ENCODE measurements at places on chromosomes 4 and X.

DNA sequence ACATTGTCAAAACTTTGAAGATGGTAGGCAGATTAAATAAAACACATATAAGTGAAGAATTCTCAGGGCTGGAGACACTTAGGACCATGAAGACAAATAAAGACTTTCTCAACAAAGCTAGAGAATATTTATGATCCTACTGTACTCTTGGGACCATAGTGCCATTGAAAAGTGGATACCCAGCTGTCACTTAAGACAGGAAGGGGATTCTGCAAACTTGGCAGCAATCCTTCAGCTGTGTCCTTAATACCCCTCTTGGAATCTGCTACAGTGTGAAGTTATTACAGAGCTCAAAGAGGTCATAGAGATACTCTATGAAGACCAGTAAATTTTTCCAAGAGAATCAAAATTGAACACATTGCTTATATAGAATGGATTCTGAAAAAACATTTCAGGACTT lies 24.3 kb downstream of the PDE5A start:
- no peak for DNase-seq
- H3K27me3 ChIP-seq = no peaks in the 10 kb centered on the region
- H3K27ac ChIP-seq = no peak overlapping the region
- no peak overlapping the region for H3K4me3 ChIP-seq
- peaks cover 8% of the 10 kb centered on the region for H3K36me3 ChIP-seq

GRCh38 chrX:123830309-123830708 lies 29.5 kb upstream of the XIAP start:
- peaks cover 1% of the 10 kb centered on the region for H3K4me1 ChIP-seq
- H3K27ac ChIP-seq = no peak overlapping the region
- no peak overlapping the region for H3K4me3 ChIP-seq
- no peaks in the 10 kb centered on the region for H3K27me3 ChIP-seq

- no peak for DNase-seq
- no peaks in the 10 kb centered on the region for H3K36me3 ChIP-seq
- no peak overlapping the region for H3K4me3 ChIP-seq
- H3K27me3 ChIP-seq = no peaks in the 10 kb centered on the region
Observed at GRCh38 chr4:144575181-144575580, 70.8 kb upstream of the HHIP start.

DNA sequence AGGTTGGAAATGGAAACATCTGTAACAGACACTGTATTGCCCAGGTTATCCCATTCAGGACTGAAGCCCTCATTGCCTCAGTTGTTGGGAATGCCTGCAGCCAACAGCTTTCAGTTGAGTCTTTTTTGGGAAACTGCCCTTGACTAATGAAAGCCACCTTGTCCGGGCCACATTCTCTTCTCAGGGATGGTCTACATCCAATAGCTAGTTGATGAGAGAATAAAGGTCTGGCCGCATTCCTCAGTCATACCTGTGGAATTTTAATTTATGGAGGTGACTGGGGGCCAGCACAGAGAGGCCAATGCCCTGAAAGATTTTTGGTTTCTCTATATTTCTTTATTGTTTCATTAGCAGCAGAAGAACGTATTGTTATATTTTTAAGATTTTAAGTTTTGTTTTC lies 147.6 kb upstream of the MSX1 start:
- no peak overlapping the region for H3K27ac ChIP-seq
- no peak overlapping the region for H3K4me3 ChIP-seq
- no peak for DNase-seq
- peaks cover 3% of the 10 kb centered on the region for H3K27me3 ChIP-seq
- H3K36me3 ChIP-seq = no peaks in the 10 kb centered on the region
- no peaks in the 10 kb centered on the region for H3K4me1 ChIP-seq

GRCh38 chrX:20421697-20422096 lies 155.0 kb upstream of the RPS6KA3 start:
- no peak for DNase-seq
- no peaks in the 10 kb centered on the region for H3K27me3 ChIP-seq
- no peak overlapping the region for H3K4me3 ChIP-seq
- H3K36me3 ChIP-seq = no peaks in the 10 kb centered on the region

GRCh38 chr4:8414377-8414776 lies 26.1 kb downstream of the ACOX3 start:
- DNase-seq = no peak
- no peak overlapping the region for H3K27ac ChIP-seq
- H3K4me3 ChIP-seq = no peak overlapping the region
- H3K4me1 ChIP-seq = no peaks in the 10 kb centered on the region
- H3K36me3 ChIP-seq = no peaks in the 10 kb centered on the region

DNA sequence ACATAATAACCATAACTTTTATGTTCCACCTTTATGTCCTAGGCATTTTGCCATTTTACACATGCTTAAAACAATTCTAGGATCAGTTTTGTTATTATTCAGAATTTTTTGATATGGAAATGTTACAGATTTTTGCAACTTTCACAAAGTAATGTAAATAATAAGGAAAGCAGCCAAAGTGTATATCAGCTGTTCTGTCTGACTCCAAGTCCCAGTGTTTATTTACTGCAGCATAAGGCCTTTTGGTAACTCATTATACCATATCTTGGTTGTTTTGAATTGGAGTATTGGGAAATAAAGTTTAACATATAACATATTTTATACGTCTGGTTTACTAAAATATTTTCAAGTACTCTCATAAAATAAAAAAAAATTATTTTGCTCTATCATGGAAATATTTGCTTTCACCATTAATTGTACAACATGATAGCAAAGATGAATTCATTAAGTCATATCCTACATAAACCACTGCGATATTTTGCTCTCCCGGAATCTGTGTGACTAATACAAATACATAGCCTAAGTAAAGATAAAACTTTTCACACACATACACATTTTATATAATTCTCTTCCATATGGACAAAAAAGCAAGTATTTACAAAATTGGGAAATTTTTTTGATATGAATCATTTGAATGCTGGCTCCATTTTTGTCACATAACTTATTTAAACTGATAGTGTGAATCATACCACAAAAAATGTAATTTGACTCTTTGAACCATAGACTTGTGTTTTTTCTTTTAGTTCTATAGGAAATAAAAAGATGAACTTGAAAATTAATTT lies 399.0 kb downstream of the PABPC4L start:
- H3K4me1 ChIP-seq = no peaks in the 10 kb centered on the region
- H3K4me3 ChIP-seq = no peak overlapping the region

DNA sequence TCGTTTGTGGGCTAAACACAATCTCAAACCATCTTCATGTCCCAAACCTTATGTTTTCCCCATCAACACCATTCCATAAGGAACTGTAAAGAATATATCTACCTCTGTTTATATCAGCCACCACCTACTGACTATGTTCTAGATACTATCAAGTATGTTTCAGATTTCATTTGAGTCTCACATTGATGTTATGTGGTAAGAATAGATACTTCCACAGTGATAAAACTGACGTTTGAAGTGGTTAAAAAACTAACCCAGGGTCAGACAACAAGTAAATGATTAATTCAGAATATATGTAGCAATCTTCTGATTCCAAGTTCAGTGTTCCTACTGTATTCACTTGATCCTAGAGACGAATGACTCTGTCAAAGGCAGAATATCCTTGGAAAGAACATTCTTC lies 156.8 kb upstream of the RASGEF1B start:
- H3K27ac ChIP-seq = no peak overlapping the region
- H3K27me3 ChIP-seq = no peaks in the 10 kb centered on the region
- no peak overlapping the region for H3K4me3 ChIP-seq
- DNase-seq = no peak

- no peak for DNase-seq
- no peak overlapping the region for H3K4me3 ChIP-seq
- no peaks in the 10 kb centered on the region for H3K36me3 ChIP-seq
- no peak overlapping the region for H3K27ac ChIP-seq
Observed at GRCh38 chr4:130053723-130054122, 957.8 kb downstream of the C4orf33 start.

GRCh38 chrX:73830489-73831414 lies 267.8 kb downstream of the CHIC1 start:
- peaks cover 2% of the 10 kb centered on the region for H3K27me3 ChIP-seq
- no peak overlapping the region for H3K27ac ChIP-seq
- no peak for DNase-seq
- H3K4me3 ChIP-seq = no peak overlapping the region
- no peaks in the 10 kb centered on the region for H3K4me1 ChIP-seq

DNA sequence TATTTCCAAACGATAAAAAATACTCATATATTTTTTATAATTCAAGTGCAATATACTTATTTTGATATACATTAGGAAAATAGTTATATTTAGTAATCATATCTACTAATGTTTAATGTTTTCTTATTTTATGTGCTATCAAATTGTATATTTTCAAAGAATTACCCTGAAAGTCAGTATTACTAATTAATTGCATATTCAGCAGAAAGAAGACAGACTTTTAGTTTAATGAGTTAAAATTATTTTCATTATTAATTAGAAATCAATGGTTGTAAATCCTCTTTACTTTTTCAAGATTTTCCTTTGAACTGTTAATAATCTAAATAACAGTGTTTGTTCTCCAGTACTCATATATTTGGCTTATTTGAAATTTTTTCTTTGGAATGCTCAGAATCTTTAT lies 181.3 kb upstream of the NDST4 start:
- no peaks in the 10 kb centered on the region for H3K4me1 ChIP-seq
- H3K27ac ChIP-seq = no peak overlapping the region
- H3K36me3 ChIP-seq = no peaks in the 10 kb centered on the region
- H3K4me3 ChIP-seq = no peak overlapping the region
- DNase-seq = no peak

- H3K27me3 ChIP-seq = no peaks in the 10 kb centered on the region
- H3K4me3 ChIP-seq = no peak overlapping the region
- no peaks in the 10 kb centered on the region for H3K36me3 ChIP-seq
Observed at GRCh38 chr4:2924765-2925301, 38.4 kb downstream of the NOP14 start.

- no peak overlapping the region for H3K4me3 ChIP-seq
- DNase-seq = no peak
- H3K27me3 ChIP-seq = no peaks in the 10 kb centered on the region
Observed at GRCh38 chr4:87188048-87188447, 32.4 kb downstream of the KLHL8 start.

- H3K27me3 ChIP-seq = no peaks in the 10 kb centered on the region
- no peaks in the 10 kb centered on the region for H3K4me1 ChIP-seq
- no peak overlapping the region for H3K27ac ChIP-seq
- no peaks in the 10 kb centered on the region for H3K36me3 ChIP-seq
Observed at GRCh38 chrX:23854122-23854521, 53.6 kb downstream of the APOO start.

GRCh38 chr4:155173371-155173770 lies 35.1 kb upstream of the NPY2R start:
- no peak overlapping the region for H3K4me3 ChIP-seq
- no peaks in the 10 kb centered on the region for H3K4me1 ChIP-seq
- no peak for DNase-seq
- H3K36me3 ChIP-seq = no peaks in the 10 kb centered on the region
- H3K27ac ChIP-seq = no peak overlapping the region
- no peaks in the 10 kb centered on the region for H3K27me3 ChIP-seq

- no peaks in the 10 kb centered on the region for H3K27me3 ChIP-seq
- H3K36me3 ChIP-seq = no peaks in the 10 kb centered on the region
- H3K4me3 ChIP-seq = no peak overlapping the region
- H3K4me1 ChIP-seq = no peaks in the 10 kb centered on the region
- no peak overlapping the region for H3K27ac ChIP-seq
- peak; percentile 5 for DNase-seq
Observed at GRCh38 chr4:188691811-188692210, 552.6 kb downstream of the TRIML1 start.

DNA sequence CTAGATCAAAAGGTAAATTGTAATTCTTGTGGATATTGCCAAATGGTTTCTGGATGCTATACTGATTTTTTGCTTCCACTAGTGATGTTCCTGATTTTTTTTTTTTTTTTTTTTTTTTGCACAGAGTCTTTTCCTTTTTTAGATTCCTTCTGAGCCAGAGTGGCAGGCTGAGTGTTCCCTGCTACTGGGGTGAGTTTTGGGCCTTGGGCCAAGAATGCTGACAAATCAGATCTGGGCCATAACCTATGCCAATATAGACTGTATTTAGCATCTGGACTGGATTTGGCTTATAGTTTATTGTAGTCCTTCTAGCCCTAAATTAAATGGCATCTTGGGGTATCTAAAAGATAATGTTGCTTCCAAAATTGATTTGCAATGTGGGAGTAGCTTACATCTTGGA lies 52.8 kb downstream of the REPS2 start:
- DNase-seq = no peak
- H3K4me1 ChIP-seq = no peaks in the 10 kb centered on the region

GRCh38 chr4:2859514-2859913 lies 15.9 kb downstream of the ADD1 start:
- no peak for DNase-seq
- H3K36me3 ChIP-seq = no peaks in the 10 kb centered on the region
- H3K27me3 ChIP-seq = no peaks in the 10 kb centered on the region
- H3K27ac ChIP-seq = no peak overlapping the region

DNA sequence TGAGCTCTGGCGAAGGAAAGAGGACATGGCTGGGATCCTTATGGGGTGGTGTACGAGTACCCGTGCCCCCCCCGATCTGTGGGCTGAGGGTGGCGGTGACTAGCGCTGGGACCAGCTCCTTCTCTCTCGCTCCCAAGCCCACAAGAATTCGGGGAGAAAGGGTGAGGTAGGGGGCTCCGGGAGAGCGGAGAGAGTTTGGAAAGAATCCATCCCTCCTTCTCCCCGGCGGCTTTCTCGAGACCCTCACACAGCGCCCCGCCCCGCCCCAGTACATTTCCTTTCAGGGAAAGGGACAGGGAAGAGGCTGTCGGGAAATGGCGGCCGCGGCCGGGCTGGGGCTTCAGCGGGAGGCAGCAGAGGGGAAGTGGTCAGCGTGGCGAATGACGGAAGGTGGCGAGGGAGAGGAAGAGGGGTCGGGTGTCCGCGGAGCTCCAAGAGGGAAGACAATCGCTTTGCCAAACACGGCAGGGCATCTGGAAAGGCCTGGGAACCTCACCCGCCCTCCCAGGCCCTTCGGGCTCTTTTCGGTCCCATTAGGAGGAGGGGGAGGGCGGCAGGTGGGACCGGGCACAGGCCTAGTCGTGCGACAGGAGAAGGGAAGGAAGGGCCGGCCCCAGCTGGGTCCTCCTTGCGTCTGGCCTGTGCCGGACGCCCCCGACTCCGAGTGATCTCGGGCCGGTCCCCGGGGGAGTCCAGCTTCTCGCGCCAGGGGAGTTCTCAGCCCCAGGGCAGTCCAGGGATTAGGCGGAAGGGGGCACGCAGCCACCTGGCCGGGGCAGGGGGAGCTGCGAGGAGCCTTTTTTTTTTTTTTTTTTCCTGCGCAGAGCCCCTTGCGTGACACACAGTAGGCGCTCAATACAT lies 10.2 kb downstream of the HNRNPH2 start:
- peaks cover 5% of the 10 kb centered on the region for H3K36me3 ChIP-seq
- peak overlapping the region; percentile 93 for H3K27ac ChIP-seq
- DNase-seq = no peak
- H3K4me3 ChIP-seq = peak overlapping the region; percentile 63
- H3K27me3 ChIP-seq = no peaks in the 10 kb centered on the region

DNA sequence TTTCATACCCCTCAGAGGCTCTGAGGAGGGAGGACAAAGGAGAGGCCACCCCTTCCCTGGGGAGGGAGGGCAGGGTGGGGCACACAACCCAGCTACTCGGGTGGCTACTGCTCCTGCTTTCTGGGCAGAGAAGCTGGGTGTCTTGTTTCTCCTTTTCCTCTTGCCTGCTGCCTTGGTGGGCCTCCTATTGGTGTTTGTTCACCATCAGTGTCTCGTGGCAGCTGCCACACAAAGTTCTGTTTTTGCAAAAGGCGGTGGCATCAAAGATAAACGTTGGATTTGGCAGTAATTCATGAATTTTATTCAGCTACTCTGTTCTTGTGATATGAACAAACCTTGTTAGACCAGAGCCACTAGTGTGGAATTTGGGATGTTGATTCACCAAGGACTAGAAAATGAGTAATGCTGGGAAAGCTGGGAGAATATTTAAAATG lies 153.0 kb upstream of the SCML1 start:
- H3K36me3 ChIP-seq = no peaks in the 10 kb centered on the region
- H3K27ac ChIP-seq = no peak overlapping the region
- no peaks in the 10 kb centered on the region for H3K4me1 ChIP-seq
- H3K27me3 ChIP-seq = no peaks in the 10 kb centered on the region
- no peak overlapping the region for H3K4me3 ChIP-seq
